ENCODE measurements at places on chromosomes 2 and 18.

DNA sequence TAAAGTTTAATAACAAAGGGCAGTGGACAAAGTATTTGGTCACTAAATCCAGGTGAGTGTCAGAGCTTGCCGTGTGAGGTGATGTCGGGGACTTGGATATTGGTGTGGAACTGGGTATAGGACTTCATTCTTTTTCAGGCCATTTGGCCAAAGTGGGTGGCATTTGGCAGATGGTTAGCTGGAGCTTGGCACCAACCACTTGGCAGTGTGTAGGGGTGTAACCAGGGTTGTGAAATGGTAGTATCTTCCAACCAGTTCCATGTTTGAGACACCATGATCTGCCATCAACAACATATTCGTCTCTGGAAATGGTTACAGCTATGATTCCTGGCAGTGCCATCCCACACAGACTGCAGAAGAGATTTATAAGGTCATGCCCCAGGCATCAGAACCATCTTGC lies 113.9 kb downstream of the CCDC85A start:
- no peak for DNase-seq

GRCh38 chr2:233060501-233060979 lies 398 bp downstream of the INPP5D start:
- DNase-seq = no peak

DNA sequence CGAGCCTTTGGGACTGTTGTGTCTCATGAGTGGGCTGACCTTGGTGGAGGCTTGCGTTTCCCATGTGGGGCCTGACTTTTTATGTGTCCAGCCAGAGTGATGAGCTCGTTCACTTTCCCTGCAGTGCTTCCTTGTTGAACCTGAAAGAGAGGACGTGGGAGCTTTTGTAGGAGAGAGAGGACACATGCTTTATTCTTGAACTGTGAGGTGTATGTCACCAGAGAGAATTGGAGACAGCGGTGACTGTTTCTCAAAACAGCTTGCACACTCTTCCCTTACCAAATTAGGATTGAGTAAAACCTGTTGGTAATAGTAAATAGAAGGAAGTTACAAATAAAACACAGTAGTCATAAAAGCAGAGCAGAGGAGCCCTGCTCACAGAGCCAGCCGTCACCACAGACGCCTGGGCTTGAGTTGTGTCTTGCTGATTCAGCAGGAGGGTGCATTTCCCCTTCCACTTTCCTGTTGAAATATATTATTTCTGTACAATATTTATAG lies 60.7 kb downstream of the INPP4A start:
- DNase-seq = no peak

GRCh38 chr2:96510931-96511595 lies 5.9 kb upstream of the NEURL3 start:
- no peak for DNase-seq

DNA sequence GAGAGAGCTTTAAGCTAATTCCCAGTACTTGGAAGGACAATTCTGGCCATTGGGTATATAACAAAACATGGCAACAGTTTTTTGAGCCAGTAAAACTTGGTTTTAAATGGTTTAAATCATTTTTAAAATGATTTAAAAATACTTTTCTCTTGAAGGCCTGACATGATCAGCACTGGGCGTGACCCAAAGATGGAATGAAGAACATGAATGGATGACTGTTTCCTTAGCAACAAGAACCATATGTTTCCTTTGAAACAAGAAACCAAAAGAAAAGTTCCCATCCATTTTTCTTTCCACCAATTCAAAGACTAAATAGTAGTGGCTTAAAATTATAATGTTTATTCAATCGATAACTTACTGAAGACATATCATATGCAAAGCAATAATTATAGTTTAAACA lies 348.3 kb upstream of the FIGN start:
- no peak for DNase-seq

DNA sequence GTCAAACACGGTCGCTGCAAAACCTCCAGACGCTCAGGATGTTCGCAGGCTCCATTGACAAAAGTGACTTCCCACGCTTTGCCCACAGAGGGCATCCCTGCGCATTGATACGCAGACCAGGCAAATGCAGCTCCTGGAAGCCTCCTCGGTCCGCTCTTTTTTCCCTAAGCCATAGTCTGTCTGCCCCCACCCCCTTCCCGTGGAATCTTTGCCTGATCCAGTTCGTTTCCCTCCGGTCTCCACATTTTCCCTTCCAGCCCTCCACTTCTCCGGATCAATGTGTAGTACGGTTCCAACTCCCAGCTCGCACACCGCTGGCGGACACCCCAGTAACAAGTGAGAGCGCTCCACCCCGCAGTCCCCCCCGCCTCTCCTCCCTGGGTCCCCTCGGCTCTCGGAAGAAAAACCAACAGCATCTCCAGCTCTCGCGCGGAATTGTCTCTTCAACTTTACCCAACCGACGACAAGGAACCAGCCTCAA lies at the start of gene DCC:
DCC (plus strand) TSS at position 307 of the 481 bp plus-strand sequence. CDS start 591 bp downstream, outside the sequence.
- DNase-seq = peak; percentile 65

DNA sequence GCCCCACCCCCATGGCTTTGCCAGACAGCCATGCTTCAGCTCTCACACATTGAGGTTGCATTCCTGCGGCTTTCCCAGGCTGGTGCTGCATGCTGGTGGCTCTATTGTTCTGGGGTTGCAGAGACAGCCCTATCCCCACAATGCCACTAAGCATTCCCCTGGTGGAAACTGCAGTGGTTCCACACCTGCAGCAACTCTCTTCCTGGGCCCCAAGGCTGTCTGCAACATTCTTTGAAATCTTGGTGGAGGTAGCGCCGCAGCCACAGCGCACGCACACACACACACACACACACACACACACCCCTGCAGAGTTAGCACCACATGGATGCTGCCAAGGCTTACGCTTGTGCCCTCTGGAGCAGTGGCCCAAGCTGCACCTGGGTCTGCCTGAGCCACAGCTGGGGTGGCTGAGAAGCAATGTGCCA lies 21.4 kb downstream of the SFXN5 start:
- DNase-seq = no peak

GRCh38 chr18:37282386-37283037 lies 283.1 kb downstream of the CELF4 start:
- DNase-seq = no peak

GRCh38 chr2:113910110-113910717 lies 20.3 kb downstream of the ACTR3 start:
- no peak for DNase-seq

GRCh38 chr2:99140056-99140859 lies 1.2 kb upstream of the C2orf15 start:
- no peak for DNase-seq

- no peak for DNase-seq
These were observed 38.9 kb upstream of the LPIN2 start for GRCh38 chr18:3051718-3052410.

DNA sequence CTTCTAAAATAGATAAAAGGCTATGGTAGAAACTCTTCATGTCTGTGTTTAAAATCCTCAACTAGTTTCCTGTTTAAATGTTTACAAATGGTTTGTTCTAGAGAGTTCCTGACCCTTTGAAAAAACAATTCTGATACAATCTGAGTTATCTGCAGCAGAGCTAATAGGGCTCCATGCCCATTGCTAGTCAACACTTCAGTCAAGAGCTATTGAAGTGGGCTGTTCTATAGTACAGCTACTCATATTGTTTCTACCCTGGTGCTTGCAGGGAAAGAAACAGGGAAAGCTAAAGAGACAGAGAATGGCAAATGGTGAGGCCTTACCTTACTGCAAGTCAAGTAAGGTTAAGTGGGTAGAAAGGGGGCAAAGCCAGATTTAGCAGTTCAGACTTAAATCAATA lies 112.3 kb upstream of the CAVIN2 start:
- DNase-seq = no peak

DNA sequence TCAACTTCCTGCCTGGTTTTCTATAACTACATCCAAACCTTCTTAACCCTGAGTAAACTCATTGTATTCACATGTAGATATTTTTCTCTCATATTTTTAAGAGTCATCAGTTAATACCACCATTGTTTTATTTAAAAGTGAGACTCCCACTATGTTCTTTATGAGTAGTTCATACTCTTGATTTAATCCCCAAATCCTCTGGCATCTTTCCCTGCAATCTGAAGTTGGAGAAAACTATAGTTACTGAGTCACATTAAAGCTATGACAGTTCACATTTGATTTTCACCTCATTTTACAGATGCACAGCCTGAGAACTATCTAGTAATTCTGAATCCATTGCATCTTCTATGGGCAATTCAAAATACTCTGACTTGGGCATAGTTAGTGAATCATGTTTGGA lies 1358.7 kb upstream of the NRXN1 start:
- no peak for DNase-seq

GRCh38 chr18:53911200-53911599 lies 313.3 kb downstream of the MBD2 start:
- no peak for DNase-seq

DNA sequence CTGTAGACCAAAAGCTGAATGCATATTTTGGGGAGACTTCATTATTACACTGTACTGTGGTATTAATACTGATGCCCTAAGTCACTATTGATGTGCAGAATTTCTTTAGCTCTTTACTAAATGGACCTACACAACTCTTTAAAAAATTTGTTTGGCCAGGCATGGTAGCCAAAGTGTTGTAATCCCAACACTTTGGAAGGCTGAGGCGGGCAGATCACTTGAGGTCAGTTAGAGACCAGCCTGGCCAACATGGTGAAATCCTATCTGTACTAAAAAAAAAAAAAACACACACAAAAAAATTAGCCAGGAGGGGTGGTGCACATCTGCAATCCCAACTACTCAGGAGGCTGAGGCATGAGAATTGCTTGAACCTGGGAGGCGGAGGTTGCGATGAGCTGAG lies 6.4 kb downstream of the TMEM182 start:
- no peak for DNase-seq

DNA sequence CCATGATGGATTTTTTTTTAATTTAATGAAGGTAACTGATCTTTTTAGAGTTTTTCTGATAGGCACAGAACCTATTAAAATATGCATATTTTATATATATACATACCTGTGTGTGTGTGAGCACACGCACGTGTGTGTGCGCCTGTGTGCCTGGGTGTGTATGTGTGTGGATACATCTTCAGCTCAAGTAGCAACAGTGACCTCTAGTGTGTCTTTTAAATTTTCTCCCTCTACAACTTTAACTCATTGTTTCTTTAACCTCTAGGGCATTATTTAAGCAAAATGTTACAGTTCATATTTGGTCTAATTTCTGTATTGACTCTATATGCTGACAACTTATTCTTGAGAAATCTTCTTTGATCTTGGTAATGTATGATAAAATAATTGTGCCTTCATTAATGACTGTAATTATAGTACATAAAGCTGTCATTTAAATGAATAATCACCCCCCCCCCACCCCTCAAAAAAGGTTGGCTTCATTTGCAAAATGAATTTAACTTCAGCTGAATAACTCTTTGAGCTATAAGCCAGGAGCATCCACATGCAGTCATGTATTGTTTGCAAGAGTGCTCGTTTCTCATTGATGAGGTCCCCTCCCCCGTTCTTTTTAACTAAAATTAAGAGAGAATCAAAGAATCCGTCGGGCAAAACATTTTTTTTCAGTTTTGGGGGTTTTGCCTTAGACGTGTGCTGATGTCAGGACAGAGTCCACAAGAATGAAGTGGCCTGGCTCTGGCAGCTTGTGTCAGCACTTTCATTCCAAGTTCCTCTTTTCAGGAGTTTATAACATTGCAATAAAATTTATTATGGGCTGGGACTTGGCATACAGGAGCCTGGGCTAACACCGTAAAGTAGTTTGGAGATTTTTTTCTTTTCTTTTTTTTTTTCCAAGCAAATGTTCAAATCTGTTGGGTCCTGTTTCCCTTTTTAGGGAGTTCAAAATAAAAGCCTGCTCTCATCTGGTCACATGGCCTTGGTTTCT lies 80.0 kb downstream of the ETAA1 start:
- no peak for DNase-seq

DNA sequence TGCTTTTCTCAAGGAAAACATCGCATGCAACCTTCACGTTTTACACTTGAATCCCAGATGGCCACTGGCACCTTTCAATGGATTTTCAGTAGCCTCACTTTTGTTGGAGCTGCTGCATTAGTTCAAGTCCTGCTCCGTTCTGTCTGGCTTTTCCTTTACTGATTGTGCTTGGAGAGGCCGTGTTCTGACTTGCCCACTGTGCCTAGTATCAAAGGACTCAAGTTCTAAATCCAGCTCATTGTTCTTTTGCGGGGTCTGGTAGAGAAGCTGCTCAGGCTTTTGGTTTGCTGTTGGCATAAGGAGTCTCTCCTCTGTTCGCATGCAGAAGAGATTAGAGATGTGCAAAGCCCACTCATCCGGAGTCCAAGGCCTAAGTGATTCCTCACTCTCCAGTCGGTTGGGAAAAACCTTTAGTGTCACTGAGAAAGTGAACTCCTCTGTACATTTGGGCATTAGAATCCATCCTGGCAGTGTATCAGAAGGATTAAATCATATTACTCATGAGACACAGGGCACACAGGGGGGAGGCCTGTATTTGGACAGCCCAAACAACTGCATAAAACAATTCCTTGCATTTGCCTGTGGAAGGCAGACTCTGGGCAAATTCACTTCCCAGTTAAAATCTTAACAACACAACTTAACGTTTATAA lies 69.7 kb downstream of the NCK2 start:
- no peak for DNase-seq

DNA sequence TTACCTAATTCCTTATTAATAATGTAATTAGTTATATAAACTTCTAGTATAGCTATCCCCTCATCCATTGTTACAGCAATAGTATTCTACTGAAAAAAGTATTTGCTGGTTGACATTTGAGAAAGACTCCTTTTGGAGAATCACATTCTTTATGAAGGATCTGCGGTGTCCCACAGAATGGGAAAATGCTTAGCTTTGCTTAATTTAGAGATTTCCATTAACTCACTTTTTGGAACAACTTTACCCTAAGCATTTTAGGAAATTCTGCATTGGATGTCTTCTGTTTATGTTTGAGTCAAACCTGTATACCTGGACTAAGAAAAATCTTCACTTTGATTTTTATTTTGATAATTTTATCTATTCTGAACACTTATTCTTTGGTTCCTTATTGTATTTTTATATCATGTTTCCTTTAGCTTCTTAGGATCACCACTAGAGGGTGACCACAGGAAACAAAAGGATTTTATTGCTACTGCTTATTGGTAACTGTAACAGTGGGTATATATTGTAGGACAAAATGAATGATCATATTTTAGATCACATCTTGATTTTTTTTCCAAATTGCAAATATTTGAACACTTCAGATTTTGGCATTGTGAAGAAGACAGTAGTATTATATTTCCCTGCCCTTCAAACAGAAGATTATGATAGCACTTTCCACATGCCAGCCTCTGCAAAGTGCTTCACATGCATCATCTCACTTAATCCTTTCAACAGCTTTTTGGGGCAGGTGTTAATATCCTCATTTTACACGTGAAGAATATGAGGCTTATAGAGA lies 79.6 kb downstream of the MIB1 start:
- no peak for DNase-seq

GRCh38 chr18:25230658-25231326 lies 121.2 kb downstream of the ZNF521 start:
- DNase-seq = peak; percentile 86

- no peak for DNase-seq
These were observed 215.5 kb downstream of the NCKAP5 start for GRCh38 chr2:133352719-133353118.

All from hypothalamus (tissue), 51 donors.